ENCODE measurements at places on chromosomes 5 and 9.
A peak's percentile ranks its signal among the peaks of the same experiment; 100 is the strongest.

DNA sequence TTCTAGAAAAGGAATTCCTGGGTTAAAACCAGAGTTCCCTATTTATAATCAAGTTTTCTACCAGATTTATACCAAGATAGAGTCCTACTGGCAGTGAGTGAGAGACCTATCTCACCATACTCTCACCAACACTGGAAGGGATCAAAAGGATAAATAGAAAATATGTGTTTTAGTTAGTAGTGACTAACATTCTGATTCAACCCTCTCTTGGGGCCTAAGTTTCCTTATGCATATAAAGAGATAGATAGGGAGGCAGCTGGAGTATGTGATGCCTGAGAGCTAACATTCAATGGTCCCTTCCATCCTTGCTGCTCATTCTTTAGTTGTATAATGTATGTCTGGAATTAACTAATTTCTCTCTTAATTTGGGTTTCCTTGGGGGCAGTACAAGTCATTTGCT, 32.0 kb downstream of the CKMT2 start:
- no peak for DNase-seq

GRCh38 chr5:159805021-159805420, 111.3 kb upstream of the ADRA1B start:
- DNase-seq, result no peak

DNA sequence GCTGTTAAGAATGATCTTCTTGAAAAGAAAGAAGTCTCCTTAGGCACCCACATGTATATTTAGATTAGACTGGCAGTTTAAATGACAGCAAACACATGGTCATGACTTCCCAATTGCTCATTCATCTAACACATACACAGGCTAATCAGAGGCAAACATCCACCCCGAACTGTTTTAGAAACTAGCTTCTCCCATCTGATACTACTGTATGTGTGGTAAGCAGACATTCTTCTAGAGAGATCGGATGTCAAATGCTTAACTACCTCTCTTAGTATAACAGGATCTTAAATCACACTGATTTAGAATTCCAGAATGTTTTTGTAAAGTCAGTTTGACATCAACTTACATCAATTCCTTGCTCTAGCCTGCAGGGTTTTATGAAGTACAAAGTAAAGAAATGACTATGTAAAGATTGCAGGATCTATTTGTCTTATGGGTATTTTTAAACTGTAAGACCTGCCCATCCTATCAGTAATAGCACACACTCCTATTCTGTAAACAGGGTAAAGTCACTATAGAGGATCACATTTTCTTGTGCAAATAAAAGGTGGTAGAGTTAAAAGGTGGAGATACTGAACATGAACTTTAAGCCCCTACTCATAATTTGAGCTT, 239.7 kb downstream of the MLLT3 start:
- no peak for DNase-seq

- no peak for DNase-seq
These were observed 47.5 kb downstream of the UIMC1 start for GRCh38 chr5:176959051-176959450.

GRCh38 chr9:6186691-6187090, 28.9 kb upstream of the IL33 start:
- DNase-seq, result no peak

DNA sequence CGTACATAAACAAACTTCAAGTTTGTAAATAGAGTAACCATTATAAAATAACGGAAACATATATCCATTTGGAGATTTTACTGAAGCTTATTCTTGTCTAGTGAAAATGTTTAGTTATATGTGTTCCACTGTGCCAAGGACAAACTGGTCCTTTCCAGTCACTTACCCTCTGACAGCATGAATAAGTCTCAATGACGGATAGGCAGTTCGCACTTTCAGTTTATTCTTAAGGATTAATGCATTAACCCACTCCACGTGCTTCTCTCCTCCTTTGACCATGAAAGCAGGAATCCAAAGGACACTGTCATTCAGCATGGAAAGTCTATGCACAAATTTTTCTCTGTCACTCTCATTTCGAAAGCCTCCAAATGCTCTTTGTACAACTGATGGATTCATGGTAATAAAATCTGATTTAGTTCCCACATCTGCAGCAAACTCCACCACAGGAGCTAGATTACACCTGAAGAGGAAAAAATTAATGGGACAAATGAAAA, 47.1 kb downstream of the ST8SIA4 start:
- no peak for DNase-seq

DNA sequence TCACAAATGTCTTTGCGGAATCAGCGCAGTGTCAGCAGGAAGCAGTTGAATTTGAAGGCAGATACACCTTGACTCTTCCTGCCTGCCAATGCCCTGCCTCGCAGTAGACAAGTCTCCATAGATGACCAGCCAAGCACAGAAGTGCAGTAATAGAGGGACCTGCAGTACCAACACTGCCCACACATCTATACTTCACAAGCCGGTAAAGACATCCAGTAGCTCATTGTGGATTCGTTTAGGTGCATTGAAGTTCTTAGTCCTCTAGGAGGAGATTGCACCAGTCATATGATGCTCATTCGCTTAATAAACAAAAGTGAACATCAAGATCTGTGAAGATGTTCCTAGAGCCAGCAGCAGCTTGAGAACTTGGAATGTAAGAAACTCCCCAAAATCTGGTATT, 7.1 kb upstream of the IFNA2 start:
- peak; percentile 18 for DNase-seq

DNA sequence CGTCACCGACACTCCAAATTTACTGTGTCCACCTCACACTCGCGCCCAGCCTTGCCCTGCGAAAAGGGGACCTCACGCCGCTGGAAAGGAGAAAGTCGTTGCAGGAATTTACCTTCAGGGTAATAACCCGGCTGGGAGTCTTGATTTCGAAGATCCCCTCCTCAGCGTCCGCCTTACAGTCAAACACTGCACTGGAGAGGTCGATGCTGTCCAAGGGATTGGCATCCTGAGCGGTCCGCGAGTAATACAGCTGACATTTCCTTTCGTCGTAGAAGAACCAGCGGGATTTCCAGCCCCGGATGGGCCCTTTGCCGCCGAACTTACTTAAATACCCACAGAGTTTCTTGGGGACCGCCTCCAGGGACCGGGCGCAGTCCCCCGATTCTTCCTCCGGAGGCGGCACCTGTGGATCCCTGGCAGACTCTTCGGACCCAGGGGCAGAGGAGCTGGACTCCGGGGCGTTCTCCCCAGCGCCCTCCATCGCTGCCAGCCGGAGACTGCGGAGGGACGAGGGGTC, 330 bp downstream of the TBC1D2 start:
- peak; percentile 22 for DNase-seq

DNA sequence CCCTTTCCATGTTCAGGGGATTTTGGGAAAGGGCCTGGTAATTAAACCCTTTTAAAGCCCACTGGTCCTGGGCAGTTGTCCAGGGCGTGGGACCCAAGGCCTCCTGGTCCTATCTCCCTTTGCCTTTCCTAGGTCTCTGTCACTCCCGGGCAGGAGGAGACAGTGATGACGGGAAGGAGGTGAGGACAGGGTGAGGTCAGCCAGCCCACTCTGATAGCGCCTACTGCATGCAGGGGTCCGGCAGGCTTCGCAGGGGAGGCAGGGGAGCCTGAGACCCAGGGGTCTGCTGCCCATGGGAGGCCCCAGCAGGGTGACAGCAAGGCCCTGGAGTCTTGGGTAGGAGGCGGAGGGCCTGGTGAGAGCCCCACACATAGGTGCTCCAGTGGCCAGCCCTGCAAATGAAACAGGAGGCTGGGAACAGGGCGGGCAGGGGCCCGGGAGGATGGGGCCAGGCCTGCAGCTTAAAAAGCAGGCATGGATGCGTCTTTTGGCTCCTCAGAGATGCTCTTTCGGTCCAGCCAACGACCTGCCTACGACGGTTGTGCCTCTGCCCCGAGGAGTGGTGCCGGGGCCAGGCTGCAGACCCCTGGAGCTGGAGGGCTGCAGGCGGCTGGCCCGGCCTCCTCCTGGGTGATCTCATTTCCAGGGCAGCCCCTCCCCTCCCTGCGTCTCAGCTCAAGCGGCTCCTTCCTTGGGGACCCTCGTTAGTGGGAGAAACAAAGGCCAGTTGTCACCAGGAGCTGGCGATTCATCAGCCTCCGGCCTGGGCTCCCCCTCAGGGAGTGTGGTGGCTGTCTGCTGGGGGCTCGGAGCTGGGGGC, 6.7 kb upstream of the RXRA start:
- no peak for DNase-seq

GRCh38 chr9:129885018-129885669, 49.9 kb downstream of the USP20 start:
- peak; percentile 77 for DNase-seq

DNA sequence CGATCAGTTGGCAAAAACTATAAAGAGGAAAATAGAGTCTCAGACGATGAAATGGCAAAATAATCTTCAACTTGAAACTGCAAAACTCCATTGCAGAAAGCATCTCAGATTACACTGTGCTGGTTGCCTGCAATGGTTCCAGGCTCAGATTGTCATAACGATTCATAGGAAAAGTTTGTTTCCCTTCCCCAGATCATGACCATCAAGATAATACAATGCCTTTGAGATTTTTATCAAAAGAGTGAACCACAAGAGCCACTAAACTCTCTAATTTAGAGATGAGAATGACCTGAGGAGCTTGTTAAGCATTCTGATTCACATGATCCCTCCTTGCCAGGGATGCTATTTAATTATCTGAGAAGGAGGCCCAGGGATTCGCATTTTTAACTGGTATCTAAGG, 52.6 kb upstream of the ITGA1 start:
- no peak for DNase-seq

- no peak for DNase-seq
These were observed 147.1 kb downstream of the ERCC6L2 start for GRCh38 chr9:96022445-96023051.

DNA sequence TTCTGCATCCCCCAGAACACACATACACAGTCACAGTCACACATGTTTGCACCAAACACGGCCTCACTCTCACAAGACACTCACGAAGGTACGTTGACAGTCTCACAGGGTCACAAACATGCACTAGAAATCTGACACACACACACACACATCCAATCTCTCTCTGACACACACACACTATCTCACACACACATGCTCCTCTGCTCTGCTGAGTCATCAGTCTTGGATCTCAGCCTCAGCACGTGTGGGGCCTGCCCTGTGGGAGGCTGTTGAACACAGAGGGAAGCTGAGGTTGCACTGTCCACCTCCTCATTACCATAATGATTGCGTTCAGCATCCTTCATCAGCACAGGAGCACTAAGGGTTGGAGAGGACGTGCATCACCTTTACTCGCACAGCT, 188.8 kb downstream of the MTRR start:
- DNase-seq, result no peak

GRCh38 chr9:21552244-21553170, 70.4 kb upstream of the IFNE start:
- no peak for DNase-seq

DNA sequence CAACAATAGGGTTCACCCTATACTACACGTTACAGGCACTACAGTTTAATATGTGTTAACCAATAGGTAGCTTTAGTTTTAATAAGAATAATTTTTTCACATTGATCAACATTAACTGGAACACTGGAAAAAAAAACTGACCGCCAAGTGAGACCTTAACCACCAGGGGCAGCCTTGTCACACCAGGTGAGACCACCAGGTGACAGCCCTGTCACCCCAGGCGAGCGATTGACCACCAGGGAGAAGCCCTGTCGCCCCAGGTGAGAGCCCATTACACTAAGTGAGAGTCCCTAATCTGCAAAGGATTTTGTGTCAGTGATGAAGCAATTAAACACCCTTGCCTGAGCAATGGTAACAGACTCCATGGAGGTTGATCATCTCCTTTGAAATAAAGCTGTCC, 75.4 kb upstream of the SYK start:
- DNase-seq, result peak; percentile 82

GRCh38 chr9:37486616-37487548, 1.1 kb downstream of the POLR1E start:
- no peak for DNase-seq

DNA sequence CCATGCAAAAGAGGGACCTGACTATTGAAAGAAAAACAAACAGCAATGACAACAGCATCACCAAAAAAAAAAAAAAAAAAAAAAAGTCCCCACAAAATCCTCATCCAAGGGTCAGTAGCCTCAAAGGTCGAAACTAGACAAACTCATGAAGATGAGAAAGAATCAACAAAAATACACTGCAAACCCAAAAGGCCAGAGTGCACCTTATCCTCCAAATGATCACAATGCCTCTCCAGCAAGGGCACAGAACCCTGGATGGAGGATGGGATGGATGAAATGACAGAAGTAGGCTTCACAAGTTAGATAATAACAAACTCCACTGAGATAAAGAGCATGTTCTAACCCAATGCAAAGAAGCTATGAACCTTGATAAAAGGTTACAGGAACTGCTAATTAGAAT, 250.4 kb upstream of the GRAMD2B start:
- DNase-seq, result no peak

DNA sequence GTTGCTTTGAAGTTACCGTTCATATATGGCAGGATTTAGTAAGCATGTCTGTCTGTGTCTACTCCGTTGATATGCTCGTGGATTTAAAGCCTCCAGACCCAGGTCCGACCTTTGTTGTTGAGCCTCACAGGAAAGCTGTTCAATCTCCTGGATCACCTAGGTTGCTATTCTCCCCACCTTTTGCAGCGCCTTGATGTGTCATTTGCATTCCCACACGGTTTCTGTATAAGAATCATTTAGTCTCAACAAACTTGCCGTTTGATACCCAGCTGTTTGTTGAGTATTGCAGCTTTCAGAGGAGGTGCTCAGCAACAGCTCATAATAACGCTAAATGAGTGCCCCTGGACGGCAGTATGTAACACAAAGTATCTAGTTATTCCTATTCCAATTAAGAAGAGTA, 1.2 kb upstream of the ADGRV1 start:
- no peak for DNase-seq

- DNase-seq, result no peak
These were observed 1.3 kb downstream of the ARSB start for GRCh38 chr5:78983601-78984438.

- DNase-seq, result no peak
These were observed 208.4 kb downstream of the CD180 start for GRCh38 chr5:66987949-66988838.

- DNase-seq, result no peak
These were observed 56.9 kb downstream of the HOMER1 start for GRCh38 chr5:79456890-79457583.

- DNase-seq, result no peak
These were observed 26.6 kb upstream of the CREBRF start for GRCh38 chr5:173029499-173029921.

GRCh38 chr9:83622939-83623678, at the start of gene IDNK:
Gene IDNK (plus strand): TSS chr9:83623143. CDS start chr9:83623172, 29 bp downstream.
- peak; percentile 91 for DNase-seq

GRCh38 chr5:6361101-6361500, 17.2 kb downstream of the MED10 start:
- no peak for DNase-seq

- DNase-seq, result no peak
These were observed 17.2 kb upstream of the ADAMTSL1 start for GRCh38 chr9:18456624-18457237.

DNA sequence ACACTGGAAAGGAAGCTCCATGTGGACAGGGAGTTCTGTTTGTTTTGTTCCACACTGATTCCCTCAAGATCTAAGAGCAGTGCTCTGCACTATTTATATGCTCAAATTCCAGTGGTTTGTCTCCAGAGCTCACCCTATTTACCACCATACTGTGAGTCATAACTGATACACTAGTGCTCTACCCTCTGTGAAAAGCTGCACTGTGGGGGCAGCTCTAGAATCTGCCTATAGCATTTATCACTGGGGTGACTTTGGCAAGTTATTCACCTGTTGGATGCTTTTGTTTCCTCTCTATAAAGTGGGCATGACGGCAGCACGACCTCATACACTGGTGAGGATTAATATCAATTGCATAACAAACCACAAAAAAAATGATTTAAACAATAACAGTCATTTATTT, 307.8 kb downstream of the NR2F1-AS1 start:
- DNase-seq, result no peak

GRCh38 chr9:111483439-111483857, 735 bp downstream of the ECPAS start:
- DNase-seq, result peak; percentile 68
